ENCODE measurements at places on chromosomes 5 and 9.

DNA sequence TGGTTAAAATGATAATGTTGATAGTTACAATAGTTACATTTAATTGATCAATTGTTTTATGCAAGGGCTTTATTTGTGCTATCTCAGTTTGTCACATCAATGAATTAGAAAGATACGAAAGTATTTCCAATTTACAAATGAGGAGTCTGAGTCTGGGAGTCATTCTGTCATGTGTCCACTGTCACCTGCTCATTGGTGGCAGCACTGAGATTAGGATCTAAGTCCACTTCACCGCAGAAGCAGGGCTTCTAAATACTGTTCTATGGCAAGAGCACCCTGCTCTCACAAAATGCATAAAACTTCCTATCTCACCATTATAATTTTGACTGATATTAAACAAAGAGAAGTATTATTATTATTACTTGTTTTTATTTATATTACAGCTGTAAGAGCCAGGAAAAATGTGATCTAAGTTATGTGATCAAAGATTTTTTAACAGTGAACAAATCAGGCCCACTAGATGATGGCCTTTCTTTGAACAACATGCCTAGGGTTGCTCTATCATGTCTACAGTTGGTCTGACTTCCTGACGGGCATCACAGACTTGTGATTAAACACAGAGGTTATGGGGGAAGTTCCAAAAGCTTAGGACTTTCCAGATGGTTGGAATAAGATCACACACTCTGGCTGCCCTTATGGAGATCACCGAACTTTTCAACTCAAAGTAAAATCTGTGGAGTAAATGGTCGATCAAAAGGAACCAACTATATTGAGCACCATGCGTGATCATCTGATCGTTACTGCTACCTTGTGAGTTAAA is 15.1 kb downstream of the TLR4 start:
- DNase-seq, result no peak

DNA sequence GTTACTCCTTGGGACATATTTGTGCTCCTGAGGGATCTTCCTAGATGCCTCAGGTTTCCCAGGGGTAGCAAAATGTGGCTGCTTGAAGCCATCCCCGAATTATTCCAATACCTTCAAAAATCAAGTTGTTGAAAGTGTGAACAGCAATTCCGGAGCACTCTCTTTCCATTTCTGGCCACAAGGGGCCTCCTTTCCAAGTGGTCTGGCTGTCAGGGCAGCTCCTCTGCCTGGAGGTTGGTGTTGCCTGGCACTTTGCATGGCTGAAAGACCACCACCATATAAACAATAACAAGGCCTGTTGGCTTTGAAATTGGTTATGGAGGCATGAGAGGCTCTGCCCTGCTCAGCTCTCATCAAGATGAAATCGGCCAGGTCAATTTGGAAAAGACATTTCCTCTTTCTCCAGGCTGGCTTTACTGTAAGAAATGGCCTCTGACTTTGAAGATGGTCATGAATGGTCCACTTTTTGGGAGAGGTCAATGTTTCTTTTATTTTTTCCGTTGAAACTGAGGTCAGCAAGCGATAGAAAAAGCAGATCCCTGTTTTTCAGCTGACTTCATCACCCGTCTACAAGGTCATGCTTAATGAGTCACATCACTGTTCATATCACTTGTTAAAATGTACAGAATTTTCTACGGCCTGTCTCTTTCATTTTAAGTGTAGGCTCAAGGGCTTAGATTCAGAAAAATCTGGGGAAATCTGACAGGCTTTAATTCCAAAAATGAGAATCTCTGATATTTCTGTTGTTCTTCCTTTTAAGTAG is 481.1 kb upstream of the ZNF608 start:
- no peak for DNase-seq

DNA sequence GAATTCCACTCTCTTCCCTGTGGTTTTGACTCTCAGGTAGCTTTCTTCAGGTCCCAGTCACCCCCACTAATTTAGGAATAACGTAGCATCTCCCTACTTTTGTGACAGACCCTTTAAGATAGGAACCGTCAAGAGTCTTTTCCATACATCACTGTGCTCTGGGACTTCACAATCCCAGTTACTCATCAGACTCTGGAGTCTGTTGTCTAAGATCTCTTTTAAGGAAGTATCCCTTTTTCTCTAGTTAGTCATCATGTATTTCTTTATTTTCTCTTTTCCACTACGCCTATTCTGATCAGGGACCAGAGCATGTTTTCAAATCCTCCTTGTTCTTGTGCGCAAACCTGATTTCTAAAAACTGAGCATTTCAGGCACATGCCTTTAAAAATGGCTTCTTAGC is 143.0 kb downstream of the GOLPH3 start:
- DNase-seq, result no peak

GRCh38 chr5:141716009-141716408 is 34.0 kb upstream of the ARAP3 start:
- no peak for DNase-seq

DNA sequence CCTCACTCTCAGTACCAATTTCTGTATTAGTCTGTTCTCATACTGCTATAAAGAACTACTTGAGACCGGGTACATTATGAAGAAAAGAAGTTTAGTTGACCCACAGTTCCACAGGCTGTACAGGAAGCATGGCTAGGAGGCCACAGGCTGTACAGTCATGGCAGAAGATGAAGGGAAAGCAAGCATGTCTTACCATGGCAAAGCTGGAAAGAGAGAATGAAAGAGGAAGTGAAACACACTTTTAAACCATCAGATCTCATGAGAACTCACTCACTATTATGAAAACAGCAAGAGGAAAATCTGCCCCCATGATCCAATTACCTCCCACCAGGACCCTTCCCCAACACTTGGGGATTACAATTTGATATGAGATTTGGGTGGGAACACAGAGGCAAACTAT is 698.8 kb downstream of the CDH9 start:
- DNase-seq, result no peak

DNA sequence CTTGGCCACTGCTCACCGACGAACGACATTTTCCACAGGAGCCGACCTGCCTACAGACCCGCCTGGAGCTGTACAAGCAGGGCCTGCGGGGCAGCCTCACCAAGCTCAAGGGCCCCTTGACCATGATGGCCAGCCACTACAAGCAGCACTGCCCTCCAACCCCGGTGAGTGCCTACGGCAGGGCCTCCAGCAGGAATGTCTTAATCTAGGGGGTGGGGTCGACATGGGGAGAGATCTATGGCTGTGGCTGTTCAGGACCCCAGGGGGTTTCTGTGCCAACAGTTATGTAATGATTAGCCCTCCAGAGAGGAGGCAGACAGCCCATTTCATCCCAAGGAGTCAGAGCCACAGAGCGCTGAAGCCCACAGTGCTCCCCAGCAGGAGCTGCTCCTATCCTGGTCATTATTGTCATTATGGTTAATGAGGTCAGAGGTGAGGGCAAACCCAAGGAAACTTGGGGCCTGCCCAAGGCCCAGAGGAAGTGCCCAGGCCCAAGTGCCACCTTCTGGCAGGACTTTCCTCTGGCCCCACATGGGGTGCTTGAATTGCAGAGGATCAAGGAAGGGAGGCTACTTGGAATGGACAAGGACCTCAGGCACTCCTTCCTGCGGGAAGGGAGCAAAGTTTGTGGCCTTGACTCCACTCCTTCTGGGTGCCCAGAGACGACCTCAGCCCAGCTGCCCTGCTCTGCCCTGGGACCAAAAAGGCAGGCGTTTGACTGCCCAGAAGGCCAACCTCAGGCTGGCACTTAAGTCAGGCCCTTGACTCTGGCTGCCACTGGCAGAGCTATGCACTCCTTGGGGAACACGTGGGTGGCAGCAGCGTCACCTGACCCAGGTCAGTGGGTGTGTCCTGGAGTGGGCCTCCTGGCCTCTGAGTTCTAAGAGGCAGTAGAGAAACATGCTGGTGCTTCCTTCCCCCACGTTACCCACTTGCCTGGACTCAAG is 1.5 kb downstream of the CSF2 start:
- DNase-seq, result no peak

- no peak for DNase-seq
Observed at GRCh38 chr9:16202914-16203728, 650.3 kb downstream of the CCDC171 start.

DNA sequence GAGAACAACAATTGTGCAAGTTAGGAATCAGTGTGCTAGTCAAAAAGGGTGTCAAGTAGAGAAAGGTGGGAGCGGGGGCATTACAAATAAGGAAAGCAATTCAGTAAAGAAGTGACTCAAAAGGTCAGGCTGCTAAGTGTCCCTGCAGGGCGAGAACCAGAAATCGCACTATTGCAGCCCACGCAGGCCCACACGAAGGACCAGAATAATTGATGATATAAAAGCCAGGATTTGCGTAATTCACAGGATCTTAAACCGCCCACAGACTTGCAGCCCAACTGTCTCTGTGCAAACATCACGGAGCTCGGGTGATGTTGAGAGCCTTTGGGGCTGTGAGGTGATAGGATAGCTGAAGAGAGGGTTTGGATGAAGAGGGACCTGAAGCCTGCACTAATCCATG is 349.0 kb downstream of the BRINP1 start:
- no peak for DNase-seq

GRCh38 chr9:38486056-38486615 is 61.9 kb upstream of the IGFBPL1 start:
- DNase-seq, result no peak

DNA sequence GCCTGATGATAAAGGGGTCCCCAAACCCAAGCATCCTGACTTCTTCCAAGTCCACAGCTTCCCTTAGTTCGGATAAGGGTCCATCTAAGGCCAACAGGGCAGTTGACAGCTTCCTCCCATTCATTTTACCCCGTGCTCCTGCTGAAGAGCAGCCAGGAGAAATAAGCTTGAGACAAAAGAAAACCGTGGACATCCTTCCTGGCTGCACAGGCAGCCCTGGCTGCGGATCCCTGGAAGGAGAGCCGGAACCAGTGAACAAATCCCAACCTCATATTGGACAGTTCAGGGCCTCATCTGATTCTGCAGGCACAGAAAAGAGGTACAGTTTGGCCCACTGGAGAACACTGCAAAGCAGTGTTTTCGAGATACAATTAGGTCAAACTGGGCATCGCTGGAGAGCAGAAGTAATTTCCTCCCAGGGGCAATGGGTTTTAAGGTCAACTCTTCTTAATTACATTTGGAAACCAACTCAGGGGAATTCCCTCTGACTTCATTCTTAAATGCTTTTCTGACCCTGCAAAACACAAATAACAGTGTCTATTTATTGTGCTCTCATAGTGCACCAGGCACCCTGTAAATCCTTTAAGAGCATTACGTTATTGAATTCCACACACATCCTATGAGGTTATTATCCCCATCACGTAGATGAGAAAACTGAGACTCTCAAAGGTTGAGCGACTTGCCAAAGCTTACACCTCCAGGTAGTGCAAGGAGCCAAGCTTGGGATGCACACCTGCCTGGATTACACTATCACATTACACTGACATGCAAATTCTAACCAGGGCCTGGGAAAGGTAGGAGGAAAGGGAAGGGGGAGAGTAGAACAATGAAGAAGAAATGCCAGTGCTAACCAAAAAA is 21.2 kb downstream of the ADAM19 start:
- no peak for DNase-seq

- DNase-seq, result peak; percentile 8
Observed at GRCh38 chr9:38393128-38393796, 760 bp downstream of the ALDH1B1 start.

DNA sequence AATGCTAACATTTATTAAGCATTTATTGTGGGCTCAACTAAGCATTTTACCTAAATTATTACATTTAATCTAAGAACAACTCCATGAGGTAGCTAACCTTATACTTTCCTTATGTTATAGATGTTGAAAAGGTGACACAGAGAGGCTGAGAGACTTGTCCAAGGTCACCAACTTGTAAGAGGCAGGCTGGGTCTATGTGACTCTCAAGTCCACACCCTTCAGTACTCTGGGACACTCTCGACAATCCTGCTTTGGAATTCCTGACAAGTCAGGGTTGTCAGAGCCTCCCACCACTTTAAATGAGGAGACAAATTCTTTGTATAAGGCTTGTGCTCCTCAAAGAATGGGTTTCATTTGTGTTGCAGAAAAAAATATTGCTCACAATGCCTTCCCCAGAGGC is 67.2 kb downstream of the NRG2 start:
- DNase-seq, result no peak

DNA sequence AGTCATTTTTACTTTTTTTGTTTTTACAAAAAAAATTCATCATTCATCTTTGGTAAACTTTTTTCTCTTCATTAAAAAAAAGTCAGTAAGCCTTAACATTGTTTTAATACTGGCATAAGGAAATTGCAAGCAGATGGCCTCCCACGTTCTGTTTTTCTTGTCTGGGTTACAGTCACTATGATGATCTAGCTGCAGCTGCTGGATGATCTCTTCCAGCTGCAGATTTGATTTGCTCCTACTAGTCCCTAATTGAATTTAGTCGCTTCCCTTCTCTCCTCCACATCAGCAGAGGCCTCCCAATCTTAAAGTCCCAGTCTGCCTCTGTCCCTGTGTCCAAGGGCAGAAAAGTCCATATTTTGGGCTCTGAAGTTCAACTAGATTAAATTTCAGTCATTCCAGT is 106.8 kb upstream of the PTGER4 start:
- no peak for DNase-seq

DNA sequence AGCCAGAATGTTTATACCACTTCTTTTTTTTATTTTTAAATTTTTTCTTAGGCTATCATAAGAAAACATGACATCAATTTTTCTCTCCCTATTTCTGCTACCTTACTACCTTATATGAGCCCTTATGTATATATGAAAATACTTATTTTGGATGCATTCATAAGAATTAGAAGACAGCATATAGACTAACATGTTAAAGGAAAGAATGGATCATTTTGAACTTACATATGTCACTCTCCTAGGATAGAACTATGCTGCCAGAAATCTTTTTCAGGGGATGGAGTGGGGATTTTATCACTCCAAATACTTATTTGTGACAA is 51.8 kb downstream of the SNX24 start:
- DNase-seq, result no peak

- DNase-seq, result no peak
Observed at GRCh38 chr5:76669245-76669644, 46.0 kb upstream of the F2RL2 start.

DNA sequence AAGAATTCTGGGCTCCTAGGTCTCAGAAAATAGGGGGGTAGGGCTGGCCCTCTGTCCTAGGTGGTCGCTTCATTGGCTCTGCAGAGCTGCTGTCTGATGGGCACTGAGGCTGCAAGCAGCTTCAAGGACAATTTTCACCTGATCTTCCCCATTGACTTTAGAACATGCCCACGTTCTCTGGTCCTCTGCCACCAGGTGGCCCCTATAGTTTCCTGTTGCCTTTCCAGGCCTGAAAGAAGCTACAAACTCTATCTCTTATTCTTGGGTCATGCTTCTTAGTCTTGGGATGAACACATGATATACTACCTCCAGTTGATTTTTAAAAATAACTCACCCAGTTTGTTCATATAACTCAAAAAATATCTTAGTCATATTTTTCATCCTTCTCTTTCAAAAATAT is 26.3 kb downstream of the SPZ1 start:
- peak; percentile 55 for DNase-seq

Data from DND-41 (cell line).